ENCODE measurements at places on chromosomes 13 and 19.
A peak's percentile ranks its signal among the peaks of the same experiment; 100 is the strongest.

- no peak overlapping the region for H3K4me3 ChIP-seq
- no peaks in the 10 kb centered on the region for H3K36me3 ChIP-seq
- DNase-seq: peak; percentile 60
- H3K4me1 ChIP-seq: no peaks in the 10 kb centered on the region
- H3K27me3 ChIP-seq: no peaks in the 10 kb centered on the region
- H3K27ac ChIP-seq: no peak overlapping the region
Observed at GRCh38 chr13:28548872-28549271, 53.9 kb upstream of the FLT1 start.

DNA sequence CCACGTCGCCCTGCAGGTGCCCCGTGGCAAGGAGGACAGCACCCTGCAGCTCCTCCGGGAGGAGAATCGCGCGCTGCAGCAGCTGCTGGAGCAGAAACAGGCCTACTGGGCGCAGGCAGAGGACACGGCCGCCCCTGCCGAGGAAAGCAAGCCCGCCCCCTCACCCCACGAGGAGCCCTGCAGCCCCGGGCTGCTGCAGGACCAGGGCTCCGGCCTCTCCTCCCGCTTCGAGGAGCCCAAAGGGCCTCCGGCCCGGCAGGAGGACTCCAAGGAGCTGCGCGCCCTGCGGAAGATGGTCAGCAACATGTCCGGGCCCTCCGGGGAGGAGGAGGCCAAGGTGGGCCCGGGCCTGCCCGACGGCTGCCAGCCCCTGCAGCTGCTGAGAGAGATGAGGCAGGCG lies 11.6 kb downstream of the CBY2 start:
- no peaks in the 10 kb centered on the region for H3K36me3 ChIP-seq
- no peak for DNase-seq
- H3K27me3 ChIP-seq: no peaks in the 10 kb centered on the region
- H3K4me1 ChIP-seq: no peaks in the 10 kb centered on the region

DNA sequence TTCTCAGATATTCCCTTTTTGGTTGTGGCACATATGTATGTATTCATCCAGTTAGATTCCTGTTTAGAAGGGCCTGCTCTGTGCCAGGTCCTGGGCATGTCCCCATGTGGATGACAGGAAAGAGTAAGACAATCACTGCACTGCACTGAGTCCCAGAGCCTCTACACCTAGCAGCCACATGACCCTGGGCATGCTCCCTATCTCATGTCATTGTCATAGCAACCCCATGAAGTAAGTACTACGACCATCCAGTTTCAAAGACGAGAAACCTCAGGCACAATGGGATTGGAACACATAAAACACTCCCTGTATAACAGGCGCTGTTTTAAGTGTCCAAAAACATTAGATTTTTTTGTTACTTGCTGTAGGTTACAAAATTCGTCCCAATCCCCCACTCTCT lies 594.4 kb downstream of the UQCRFS1 start:
- no peak overlapping the region for H3K4me3 ChIP-seq
- no peak overlapping the region for H3K27ac ChIP-seq
- no peaks in the 10 kb centered on the region for H3K27me3 ChIP-seq
- H3K36me3 ChIP-seq: no peaks in the 10 kb centered on the region
- no peaks in the 10 kb centered on the region for H3K4me1 ChIP-seq
- no peak for DNase-seq

DNA sequence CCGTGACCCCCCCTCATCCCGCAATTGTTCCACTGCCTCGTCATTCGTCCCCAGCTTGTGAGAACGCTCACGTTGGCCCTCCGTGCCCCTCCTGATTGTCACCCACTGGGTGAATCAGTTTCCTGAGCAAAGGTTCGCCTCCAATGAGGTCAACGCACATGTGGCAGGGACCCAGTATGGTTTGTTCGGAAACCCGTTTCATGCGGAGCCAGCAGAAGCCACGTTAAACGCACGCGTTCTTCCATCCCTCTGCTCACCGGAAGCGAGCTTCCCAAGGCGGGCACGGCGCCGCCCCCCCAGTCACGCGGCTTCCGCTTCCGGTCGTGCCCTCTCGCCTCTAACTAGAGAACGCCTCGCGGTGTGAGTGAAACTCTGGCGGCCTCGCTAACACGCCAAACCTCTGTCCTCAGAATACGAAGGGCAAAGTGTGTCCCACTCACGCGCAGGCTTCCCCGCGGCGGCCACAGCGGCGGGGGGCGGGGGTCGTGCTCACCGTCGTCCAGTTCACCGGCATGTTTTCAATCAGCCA lies 18.0 kb upstream of the CFAP97D2 start:
- no peaks in the 10 kb centered on the region for H3K4me1 ChIP-seq
- H3K27me3 ChIP-seq: no peaks in the 10 kb centered on the region
- DNase-seq: no peak
- H3K36me3 ChIP-seq: no peaks in the 10 kb centered on the region
- H3K4me3 ChIP-seq: no peak overlapping the region
- H3K27ac ChIP-seq: no peak overlapping the region

- H3K36me3 ChIP-seq: no peaks in the 10 kb centered on the region
- no peaks in the 10 kb centered on the region for H3K27me3 ChIP-seq
- no peak overlapping the region for H3K4me3 ChIP-seq
- no peaks in the 10 kb centered on the region for H3K4me1 ChIP-seq
- no peak for DNase-seq
- no peak overlapping the region for H3K27ac ChIP-seq
Observed at GRCh38 chr19:42627916-42628315, 33.2 kb upstream of the CEACAM8 start.

DNA sequence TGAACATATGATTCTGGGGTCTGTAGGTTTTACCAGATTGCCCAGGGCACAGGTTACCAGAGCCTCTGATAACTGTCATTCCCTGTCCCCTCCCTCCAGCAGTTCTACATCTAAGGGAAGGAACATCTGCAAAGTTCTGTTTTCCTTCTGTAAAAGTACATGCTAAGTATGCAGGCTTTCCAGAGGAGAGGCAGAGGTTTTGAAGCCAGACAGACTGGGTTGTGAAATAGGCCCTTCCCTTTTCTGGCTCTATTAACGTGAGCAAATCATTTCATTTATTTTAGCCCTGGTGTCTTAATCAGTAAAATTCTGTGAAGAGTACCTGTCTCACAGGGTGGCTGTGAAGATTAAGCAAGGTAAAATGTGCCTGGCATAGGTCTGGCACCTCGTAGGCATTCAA lies 66.1 kb upstream of the C1QTNF9 start:
- H3K36me3 ChIP-seq: no peaks in the 10 kb centered on the region
- no peaks in the 10 kb centered on the region for H3K27me3 ChIP-seq
- no peak overlapping the region for H3K27ac ChIP-seq
- H3K4me1 ChIP-seq: peaks cover 16% of the 10 kb centered on the region

DNA sequence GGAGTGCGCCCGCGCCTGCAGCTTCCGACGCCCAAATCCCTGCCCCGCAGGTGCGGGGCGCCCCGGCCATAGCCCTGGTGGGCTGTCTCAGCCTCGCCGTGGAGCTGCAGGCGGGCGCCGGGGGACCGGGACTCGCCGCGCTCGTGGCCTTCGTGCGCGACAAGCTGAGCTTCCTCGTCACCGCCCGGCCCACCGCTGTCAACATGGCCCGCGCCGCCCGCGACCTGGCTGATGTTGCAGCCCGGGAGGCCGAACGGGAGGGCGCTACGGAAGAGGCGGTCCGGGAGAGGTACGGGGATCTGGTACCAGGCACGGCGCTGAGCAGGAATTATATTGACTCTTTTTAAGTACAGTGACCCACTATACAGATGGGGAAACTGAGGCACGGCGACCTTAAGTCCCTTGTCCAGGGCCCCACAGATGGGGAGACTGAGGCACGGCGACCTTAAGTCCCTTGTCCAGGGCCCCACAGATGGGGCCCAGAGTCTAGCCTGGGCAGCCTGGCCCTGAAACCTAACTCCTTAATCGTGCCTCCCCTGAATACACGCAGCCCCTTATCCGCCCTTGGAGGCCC lies 586 bp downstream of the MRI1 start:
- H3K36me3 ChIP-seq: peaks cover 4% of the 10 kb centered on the region
- no peaks in the 10 kb centered on the region for H3K4me1 ChIP-seq
- H3K4me3 ChIP-seq: peak overlapping the region; percentile 66
- H3K27me3 ChIP-seq: no peaks in the 10 kb centered on the region
- H3K27ac ChIP-seq: no peak overlapping the region

DNA sequence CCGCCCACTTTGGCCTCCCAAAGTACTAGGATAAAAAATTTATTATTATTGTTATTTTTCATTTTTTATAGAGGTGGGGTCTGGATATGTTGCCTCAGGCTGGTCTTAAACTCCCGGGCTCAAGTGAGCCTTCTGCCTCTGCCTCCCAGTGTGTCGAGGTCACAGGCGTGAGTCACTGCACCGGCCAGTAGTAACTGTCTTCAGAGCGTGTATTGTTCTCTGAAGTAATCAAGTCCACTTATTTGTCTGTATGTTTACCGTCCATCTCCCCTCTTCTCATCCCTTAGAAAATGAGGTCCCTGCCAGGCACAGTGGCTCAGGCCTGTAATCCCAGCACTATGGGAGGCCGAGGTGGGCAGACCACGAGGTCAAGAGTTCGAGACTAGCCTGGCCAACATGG lies 18.2 kb upstream of the SULT2B1 start:
- H3K27ac ChIP-seq: no peak overlapping the region
- no peaks in the 10 kb centered on the region for H3K36me3 ChIP-seq
- H3K4me1 ChIP-seq: no peaks in the 10 kb centered on the region
- DNase-seq: no peak
- no peak overlapping the region for H3K4me3 ChIP-seq
- no peaks in the 10 kb centered on the region for H3K27me3 ChIP-seq

- H3K4me3 ChIP-seq: no peak overlapping the region
- peaks cover 46% of the 10 kb centered on the region for H3K4me1 ChIP-seq
- H3K27ac ChIP-seq: no peak overlapping the region
- H3K36me3 ChIP-seq: no peaks in the 10 kb centered on the region
- no peaks in the 10 kb centered on the region for H3K27me3 ChIP-seq
Observed at GRCh38 chr13:62512194-62513141, 1096.8 kb upstream of the PCDH20 start.

- H3K4me1 ChIP-seq: no peaks in the 10 kb centered on the region
- no peaks in the 10 kb centered on the region for H3K27me3 ChIP-seq
- no peaks in the 10 kb centered on the region for H3K36me3 ChIP-seq
- H3K4me3 ChIP-seq: no peak overlapping the region
- no peak overlapping the region for H3K27ac ChIP-seq
- no peak for DNase-seq
Observed at GRCh38 chr13:78029901-78030300, 111.3 kb upstream of the EDNRB start.

DNA sequence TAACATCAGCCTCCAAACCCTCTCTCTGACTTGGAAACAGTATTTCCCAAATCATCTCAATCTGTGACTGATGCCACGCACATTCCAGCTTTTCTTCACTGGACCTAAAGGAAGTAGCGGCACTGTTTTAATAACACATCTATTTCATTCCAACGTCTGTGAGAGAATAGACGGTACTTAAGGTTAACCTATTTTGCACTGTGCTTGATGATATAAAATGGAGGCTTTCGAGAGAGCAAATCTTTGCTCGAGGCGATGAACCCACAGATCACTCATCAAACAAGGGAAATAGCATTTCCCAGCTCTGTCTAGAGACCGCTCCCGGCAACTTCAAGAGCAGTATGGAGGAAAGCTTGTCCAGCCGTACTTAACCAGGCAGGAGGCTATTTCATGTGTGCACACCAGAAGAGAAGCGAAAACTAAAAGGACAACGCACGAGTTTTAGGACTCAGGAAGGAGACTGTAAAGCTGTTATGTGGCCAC lies 2.9 kb downstream of the UBL3 start:
- no peaks in the 10 kb centered on the region for H3K27me3 ChIP-seq
- H3K36me3 ChIP-seq: no peaks in the 10 kb centered on the region
- no peak for DNase-seq
- H3K4me3 ChIP-seq: peak overlapping the region; percentile 50
- peaks cover 50% of the 10 kb centered on the region for H3K4me1 ChIP-seq

GRCh38 chr19:2164020-2164998 lies 576 bp downstream of the DOT1L start:
- H3K4me3 ChIP-seq: peak overlapping the region; percentile 89
- no peaks in the 10 kb centered on the region for H3K27me3 ChIP-seq
- DNase-seq: peak; percentile 57
- H3K4me1 ChIP-seq: peaks cover under 1% of the 10 kb centered on the region
- H3K36me3 ChIP-seq: no peaks in the 10 kb centered on the region

- DNase-seq: peak; percentile 33
- peaks cover 11% of the 10 kb centered on the region for H3K4me1 ChIP-seq
- H3K27ac ChIP-seq: no peak overlapping the region
- H3K27me3 ChIP-seq: no peaks in the 10 kb centered on the region
Observed at GRCh38 chr13:101624210-101624922, 171.9 kb downstream of the ITGBL1 start.
